NCI-H2081 treated with DMSO at 0.1 percent for 48 hours (cell line): ENCODE measurements at places on chromosomes 6 and 20.

DNA sequence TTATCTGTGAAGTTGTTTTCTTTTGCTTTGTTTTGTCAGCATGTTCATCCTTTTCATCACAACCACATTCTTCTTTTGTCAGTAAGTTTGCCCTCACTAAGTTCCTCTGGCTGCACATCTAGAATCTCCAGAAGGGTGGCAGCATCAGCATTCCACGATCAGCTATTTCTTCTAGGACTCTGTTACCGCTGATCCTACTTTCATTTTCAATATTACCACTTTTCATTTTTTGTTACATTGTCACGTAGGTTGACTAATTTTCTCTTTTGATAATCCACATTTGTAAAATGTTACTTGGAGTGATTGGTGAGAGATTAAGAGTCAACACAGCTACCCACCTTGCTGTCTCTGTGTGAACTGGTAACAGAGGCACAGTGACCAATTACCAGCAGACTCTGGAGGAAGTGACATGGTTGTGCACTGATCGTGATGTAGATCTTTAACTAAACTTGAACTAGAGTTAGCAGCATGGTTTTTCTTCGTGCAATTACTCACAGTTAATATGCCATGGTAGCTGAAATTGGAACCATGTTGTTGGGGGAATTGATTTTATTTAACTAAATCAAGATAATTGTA, 307.9 kb upstream of the SLC35B3 start:
- DNase-seq, result no peak

- no peak for DNase-seq
Observed at GRCh38 chr6:143179901-143180612, 119.4 kb downstream of the AIG1 start.

DNA sequence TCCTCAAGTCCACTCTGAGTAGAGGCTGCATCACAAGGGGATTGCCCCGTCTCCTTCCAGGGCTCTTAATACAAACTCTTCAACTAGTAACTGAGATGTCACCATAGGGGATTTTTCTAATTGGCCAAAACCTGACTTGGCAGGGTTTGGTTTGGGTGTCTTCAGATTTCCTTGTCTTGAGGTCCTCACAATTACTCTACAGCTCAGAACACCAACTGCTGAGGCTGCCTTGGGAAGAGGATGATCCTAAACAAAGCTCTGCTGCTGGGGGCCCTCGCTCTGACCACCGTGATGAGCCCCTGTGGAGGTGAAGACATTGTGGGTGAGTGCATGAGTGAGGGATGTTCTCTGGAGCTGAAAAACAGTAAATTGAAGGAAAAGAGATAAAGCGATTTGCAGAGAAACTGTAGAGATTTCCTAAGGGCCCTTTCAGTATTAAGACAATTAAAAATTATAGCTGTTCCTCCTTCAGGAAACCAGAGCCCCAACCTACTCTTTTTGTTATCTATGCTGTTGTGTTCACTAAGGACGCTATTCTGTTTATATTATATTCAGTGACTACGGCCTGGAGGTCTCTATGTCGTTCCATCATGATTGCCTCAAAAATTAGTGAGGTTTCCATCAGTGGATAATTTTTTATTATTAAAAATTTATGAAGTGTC, at the start of gene HLA-DQA1:
TSS of gene HLA-DQA1 (plus strand) at position 188 of the 662 bp plus-strand sequence. CDS start at position 241, 53 bp downstream.
- no peak for DNase-seq

DNA sequence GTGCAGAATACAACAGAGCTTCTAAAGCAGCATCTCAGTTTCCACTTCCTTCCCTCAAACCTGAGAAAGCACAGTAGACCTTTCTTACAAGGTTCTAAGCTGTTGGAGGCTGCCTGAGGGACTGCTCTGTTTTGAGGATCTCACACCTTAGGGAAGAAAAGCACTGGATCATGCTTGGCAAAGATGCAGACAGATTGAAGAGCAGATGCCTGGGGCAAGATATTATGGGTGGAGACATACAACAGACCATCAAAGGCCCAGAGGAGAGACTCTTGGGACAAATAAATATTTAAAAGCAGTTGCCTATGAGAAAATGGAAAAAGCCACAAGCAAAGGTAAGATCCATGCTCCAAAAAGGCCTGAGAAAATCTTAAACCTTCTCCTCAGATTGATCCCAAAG, 6.2 kb downstream of the ZNF337 start:
- DNase-seq, result no peak

DNA sequence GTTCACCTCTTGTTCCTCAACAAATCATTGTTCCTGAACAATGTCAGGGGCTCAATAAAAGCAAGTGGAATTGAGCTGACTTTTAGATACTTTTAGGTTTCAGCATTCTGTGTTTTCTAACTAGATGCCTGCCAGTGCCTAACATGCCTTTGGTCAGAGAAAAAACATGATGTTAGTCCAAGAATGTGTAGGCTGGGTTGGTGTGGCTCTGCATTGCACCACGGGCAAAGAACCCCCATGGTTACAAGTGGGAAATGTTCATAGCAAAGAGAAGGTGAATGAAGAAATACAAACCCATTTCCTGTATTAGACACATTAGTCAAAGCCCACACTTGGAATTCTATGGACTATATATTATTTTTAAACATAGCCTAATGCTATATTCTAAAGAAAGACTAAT, 193.3 kb downstream of the TMEM200A start:
- DNase-seq, result no peak

GRCh38 chr6:35795453-35796071, 1.6 kb downstream of the CLPS start:
- DNase-seq, result no peak
